Mesenteric fat pad (tissue), 1 donor: ENCODE measurements at places on chromosomes 7 and 10. TPM values are rescaled to one million over a fixed set of nuclear protein-coding genes. Genes with fewer than 3 reads are reported as not detected.

CTNNA3 gene
- total RNA-seq: 0.10 TPM

TECTB gene
- not detected for total RNA-seq

PRTFDC1 gene
- total RNA-seq: 2.7 TPM

PFKFB3 gene
- 441 TPM for total RNA-seq

HTR5A gene
- not detected for total RNA-seq

SEC61G gene
- 96.2 TPM for total RNA-seq

CDK14 gene
- total RNA-seq: 47.2 TPM

PSMC2 gene
- 127 TPM for total RNA-seq

SLC39A12 gene
- 0.35 TPM for total RNA-seq

LIPF gene
- total RNA-seq: not detected

NPFFR1 gene
- total RNA-seq: not detected

TMEM184A gene
- total RNA-seq: 0.16 TPM

HOXA1 gene
- total RNA-seq: 1.3 TPM

BEND7 gene
- 26.8 TPM for total RNA-seq

SPDYE2B gene
- not detected for total RNA-seq

NACAD gene
- total RNA-seq: 6.2 TPM

MSMB gene
- not detected for total RNA-seq

PSD gene
- total RNA-seq: not detected

CPED1 gene
- total RNA-seq: 44.4 TPM

GRCh38 chr10:33776419-33777070 lies 442.1 kb upstream of the NRP1 start:
- DNase-seq: no peak

DNA sequence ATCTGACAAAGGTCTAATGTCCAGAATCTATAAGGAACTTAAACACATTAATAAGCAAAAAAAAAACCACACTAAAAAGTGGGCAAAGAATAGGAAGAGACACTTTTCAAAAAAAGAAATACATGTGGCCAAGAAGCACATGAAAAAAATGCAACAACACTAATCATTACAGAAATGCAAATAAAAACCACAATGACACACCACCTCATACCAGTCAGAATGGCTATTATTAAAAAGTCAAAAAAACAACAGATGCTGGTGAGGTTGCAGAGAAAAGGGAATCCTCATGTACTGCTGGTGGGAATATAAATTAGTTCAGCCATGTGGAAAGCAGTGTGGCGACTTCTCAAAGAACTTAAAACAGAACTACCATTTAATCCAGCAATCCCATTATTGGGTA lies 119.0 kb downstream of the LMBR1 start:
- DNase-seq: no peak

DNA sequence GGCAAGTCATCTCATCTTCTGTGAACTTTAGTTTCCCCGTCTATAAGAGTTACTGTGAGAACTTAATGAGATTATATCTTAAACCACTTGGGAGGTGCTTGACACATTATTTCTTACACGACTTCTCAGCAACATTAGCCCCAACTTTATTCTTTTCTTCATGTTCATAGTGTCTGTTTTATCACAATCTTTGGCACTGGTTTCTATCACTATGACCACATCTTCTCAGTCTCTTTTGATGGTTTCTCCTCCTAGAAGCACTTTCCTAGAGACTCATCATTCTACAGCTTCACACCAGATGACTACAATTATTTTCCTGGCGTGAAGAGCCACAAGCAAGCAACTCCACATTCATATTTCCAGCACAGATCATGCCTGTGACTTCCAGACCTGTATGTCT lies 26.5 kb upstream of the BET1 start:
- no peak for DNase-seq

DNA sequence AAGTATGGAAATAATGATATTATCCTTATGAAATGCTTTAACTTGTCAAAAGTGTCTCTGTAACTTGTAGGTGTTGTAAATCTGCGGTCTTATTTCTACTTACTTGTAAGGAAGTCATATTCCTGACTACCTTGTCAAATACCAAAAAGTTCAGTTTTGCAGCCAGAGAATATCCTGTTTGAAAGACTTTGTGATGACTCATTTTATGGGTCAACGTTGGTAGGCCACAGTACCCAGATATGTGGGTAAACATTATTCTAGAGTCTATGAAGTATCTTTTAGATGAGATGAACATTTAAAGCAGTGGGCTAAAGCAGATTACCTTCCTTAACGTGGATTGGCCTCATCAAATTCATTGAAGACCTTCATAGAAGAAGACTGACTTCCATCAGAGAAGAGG lies 195.3 kb downstream of the PPP1R9A start:
- DNase-seq: no peak

GRCh38 chr10:17077346-17077781 lies 52.2 kb downstream of the CUBN start:
- DNase-seq: no peak

GRCh38 chr10:120005207-120006201 lies 113.0 kb downstream of the SEC23IP start:
- no peak for DNase-seq

DNA sequence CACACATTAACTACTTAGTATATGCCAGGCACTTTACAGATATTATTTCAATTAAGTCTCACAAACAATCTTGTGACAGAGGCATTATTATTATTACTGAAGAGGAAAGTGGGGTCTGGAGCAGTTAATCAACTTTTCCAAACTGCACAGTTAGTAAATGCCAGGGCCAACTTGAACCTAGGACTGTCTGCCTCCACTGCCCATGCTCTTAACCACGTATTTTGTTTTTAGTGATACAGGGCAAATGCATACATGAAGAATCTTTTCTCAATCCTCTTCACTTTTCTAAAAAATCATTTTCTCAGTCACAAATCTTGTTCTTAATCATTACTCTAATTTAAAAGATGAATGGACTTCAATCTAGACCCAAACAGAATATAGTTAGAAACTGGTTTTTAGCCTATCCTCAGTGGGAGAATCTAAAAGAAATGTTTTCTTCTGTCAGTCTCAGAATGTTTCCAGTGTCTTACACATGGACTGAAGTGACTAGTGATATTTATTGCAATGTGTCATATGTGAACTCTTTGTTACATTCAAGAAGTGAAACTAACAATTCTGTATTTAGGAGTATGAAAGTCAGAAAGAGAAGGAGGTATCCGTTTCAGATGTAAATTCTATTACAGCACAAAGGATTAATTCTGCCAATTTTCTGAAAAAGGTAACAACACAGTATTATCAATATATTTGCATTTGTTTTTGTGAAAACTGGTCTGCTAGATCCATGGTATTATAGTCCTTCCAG lies 55.5 kb upstream of the CCNJ start:
- DNase-seq: no peak

- DNase-seq: peak; percentile 84
These were observed 38.1 kb downstream of the RASGEF1A start for GRCh38 chr10:43228783-43229207.

- no peak for DNase-seq
These were observed 46.2 kb upstream of the STMP1 start for GRCh38 chr7:135616136-135616535.

DNA sequence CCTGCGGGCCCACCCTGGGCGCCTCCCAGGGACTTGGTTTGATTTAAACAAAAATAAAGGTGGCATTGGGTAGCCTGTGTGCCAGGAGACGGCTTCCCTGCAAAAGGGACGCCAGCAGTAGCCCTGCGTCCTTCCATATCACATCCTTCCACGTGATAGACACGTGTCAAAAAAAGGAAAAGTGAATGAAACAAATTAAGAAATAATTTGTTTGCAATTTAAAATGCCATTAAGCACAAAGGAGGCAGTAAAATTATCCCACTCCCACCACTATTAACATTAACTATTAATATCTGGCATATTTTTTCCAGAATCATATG lies 7.6 kb downstream of the TACR2 start:
- no peak for DNase-seq

GRCh38 chr7:55024776-55025175 lies 6.0 kb downstream of the EGFR start:
- DNase-seq: no peak

- no peak for DNase-seq
These were observed 396.5 kb upstream of the PFKP start for GRCh38 chr10:2670864-2671263.

- DNase-seq: no peak
These were observed 30.2 kb downstream of the ASNS start for GRCh38 chr7:97842006-97842405.

GRCh38 chr10:44180321-44181168 lies 204.4 kb downstream of the CXCL12 start:
- no peak for DNase-seq

DNA sequence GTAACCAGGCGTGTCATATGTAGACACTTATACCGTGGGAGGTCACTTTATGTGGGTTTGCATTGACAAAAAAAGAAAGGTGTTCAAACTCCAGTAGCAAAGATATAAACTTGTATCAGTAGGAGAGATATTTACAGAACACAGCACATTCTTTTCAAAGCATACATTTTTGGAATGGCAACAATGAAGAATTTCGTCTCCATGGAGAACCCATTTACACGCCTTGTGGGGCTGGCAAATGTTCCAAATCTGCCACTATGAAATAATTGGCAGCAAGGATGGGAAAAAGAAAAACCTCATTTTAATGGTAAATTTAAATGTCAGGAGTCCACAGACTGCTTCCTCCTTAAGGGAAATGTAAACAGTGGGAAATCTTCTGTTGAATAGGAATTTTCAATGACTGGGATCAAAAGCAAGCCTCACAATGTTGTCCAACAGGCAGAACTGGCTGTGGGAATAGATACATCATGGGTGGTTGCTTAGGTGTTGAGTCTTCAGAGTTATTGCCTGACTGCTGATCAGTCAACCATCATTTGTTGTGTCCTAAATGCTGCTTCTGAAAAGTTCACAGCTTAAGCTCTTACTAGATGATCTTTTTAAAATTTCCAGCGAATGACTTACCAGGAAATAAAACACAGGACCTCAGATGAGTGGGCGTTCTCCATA lies 256.6 kb upstream of the SEMA3C start:
- DNase-seq: no peak

DNA sequence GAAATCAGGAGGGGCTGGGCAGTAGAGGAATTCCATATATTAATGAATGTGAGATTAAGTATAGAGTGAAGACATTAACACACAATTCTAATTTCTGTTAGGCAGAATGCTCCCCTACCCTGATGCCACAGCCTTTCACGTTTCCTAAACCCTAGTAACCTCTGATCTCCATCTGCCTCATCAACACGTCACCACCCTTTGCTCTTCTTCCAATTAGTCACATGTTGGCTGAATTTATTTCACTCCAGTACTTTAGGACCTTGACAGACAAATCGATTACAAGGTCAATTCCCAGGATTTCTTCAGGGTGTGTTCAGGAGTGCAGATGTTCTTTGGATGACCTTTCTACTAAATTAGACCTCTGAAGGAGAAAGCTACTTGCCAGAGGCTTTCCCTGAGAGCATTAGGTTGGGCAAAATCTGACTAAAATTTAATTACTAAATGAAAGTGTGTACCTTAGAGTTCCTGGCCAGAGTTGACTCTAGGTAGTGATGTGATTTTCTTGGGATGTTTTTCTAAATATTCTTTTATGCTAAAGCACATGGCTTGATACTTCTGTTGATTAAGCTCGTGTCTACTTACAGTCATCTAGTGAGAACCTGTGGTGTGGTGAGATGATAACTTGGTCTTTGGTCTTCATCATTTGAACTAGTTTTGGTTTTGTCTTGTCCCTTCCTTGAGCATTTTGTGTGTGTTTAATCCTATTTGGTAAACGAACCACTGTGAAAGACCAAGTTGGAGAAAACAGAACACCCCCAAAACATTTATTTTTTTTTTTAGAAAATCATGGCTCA lies 12.7 kb downstream of the AGR2 start:
- no peak for DNase-seq

GRCh38 chr7:157825325-157825724 lies 488.5 kb downstream of the DNAJB6 start:
- no peak for DNase-seq

DNA sequence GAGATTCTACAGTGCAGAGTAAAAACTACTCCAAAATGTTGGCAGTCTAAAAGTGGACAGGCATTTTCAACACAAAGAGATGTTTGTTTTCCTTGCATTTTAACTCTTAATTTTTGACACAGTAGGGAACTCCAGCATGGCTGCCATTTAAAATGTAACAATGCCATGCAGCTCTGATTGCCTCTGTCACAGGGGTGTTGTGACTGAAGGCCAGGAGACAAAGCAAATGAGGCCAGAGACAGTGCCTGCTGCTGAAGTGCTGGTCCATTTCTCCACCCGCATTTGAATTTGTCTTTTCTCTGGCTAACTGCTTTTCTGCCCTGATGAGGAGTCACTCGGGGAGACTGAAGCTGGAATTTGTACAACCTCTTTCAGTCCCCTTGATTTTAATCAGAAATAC lies 710.6 kb upstream of the GALNT17 start:
- no peak for DNase-seq

DNA sequence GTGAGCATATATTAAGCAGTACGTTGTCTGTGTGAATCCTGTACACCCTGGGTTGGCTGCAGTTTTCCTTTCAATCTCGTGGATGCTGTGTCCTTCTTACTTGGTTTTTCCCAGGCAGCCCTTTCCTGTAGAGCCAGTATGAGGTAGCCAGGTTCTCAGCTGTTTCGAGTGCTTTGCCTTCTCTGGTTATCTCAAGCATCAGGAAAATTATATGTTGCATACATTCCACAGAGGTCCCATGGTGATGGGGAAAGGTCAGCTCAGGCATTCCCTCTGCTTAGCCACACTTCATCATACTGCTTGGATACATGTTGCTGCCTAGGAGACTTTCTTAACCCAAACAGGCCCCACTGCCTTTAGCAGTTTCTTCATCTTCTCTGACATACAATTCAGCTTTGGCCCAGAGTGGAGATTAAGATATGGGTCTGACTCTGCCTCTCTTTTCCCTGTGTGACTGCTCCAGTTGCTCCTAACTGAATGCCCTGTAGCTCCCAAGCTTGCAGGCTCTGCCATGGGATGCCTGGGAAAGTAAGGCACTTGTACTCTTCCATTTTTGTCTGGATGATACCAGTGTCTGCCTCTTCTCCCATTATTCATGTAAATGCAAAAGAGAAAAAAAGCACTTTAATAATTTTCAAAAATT lies 11.3 kb downstream of the GNAI1 start:
- DNase-seq: no peak

DNA sequence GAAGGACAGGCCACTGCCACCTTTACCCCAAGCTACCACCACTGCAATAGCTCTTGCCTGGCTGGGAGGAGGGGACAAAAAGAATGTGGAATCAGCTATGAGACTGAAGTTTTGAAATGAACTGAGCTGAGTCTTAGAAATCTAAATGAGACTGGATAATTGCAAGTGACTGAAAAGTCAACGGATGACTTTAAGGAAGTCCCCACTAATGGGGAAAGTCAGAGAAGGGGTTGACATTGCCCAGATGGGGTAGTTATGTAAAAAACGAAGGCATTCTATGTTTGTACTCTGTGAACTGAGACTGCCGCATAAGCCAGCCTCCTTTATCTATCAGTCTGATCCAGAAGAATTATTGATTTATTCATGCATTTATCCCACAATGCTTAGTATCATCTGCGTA lies 67.2 kb downstream of the RBM20 start:
- DNase-seq: no peak

DNA sequence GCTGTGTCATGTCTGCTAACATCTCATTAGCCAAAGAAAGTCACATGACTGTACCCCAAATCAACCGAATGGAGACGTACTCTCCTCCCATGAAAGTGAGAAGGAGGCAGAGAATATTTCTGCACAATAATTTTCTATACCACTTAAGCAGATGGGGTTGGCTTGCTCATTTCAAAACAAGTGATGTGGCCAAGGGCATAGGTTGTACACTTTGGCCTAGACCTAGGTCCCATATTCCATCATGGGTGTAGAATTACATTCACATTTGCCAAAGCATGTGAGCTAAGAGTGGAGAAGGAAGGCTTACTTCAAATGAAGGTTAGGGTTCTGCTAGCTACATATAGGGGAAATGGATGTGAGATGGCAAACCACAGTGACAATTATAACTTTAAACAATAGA lies 83.0 kb downstream of the ZNF365 start:
- no peak for DNase-seq
